ENCODE measurements at places on chromosomes 12 and 14.

GRCh38 chr14:50521912-50522341 is 10.4 kb downstream of the MAP4K5 start:
- no peak for DNase-seq

DNA sequence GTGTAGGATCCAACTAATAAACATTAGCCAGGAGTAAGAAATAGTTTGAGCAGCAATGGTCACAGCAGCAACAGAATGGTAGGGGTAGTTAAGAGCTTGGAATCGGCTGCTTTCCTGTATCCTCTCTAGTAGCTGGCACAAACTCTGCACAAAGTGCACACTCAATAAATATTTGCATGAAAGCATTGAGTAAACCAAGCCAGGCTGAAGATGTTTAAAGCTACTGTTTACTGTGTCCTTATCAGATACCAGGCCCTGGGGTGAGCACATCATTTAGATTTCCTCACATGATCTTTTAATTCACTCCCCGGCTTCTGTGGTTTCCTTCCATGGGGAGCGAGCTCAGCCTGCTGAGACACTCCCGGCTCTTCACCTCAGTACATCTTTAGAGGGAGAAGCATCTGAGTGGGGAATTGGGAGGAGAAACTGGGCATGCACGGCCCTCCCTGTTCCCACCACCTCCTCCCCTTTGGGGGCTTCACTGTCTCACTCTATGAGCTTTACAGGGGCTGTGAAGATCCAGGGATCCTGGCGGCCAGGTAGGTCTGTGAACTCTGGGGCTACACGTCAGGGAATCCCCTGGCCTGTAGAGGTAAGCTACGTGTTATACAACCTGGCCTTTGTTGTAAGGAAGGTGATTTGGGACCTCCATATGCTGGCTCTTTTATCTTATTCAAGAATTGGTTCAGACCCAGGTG is 107.2 kb upstream of the VASH1 start:
- no peak for DNase-seq

GRCh38 chr14:74578479-74578878 is 33.6 kb downstream of the LTBP2 start:
- DNase-seq = no peak

DNA sequence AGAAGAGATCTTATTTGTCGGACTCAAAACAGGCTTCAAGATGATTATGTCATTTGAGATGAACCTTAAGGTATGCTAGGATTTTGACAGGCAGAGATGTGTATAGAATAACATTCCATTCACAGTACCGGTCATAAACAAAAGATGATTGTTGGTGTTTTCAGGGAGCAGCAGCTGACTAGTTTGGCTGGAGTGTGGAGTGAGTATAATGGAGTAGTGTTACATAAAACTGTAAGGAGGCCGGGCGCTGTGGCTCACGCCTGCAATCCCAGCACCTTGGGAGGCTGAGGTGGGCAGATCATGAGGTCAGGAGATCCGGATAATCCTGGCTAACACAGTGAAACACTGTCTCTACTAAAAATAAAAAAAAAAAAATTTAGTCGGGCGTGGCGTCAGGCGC is 23.9 kb downstream of the SERPINA10 start:
- DNase-seq = no peak

DNA sequence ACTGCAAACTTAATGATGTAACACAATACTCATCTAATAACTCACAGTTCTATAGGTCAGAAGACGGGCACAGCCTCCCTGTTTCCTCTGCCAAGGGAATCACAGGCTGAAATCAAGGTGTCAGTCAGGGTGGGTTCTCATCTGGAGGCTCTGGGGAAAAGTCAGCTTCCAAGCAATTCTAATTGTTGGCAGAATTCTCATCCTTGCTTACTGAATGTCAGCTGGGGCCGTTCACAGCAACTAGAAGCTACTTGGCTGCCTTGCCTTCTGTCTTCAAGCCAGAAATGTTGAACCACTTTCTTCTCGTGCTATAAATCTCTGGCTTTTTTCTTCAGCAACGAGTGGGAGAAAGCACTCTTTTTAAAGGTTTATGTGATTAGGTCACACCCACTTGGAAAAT is 80.1 kb upstream of the PDZRN4 start:
- no peak for DNase-seq

- no peak for DNase-seq
Observed at GRCh38 chr12:96872961-96873360, 34.1 kb upstream of the NEDD1 start.

DNA sequence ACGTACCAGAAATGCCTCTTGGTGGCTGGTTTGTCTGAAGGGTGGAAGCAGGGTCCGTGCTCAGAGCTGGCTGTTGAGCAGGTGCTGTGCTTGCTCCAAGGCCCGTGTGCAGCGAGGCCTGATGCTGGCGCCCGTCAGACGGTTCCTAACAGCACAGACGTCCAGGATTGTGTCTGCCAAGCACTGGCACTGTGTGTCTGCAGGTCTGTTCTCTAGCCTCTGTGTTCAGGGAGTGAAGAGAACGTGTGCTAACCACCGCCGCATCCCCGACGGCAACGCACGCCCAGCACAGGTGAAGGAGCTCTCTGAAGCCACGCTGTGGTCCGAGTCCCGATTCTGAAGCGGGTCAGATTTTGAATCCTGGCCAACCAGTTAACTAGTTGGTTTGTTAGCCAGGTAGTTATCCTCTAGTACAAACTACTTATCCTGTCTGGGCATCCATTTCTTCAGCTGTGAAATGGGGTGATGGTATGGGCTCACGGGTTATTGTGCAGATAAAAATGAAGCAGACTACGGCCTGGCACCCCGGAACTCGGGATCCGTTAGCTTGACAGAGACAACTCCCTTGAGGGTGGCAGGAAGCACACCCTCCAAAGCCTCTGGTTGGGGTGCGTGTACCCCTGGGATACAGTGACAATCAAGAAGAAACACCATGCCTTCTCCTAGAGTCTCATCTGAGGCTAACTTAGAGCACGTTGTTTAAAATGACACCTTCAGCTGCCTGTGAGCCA is 18.6 kb upstream of the TDRD9 start:
- no peak for DNase-seq

- DNase-seq = no peak
Observed at GRCh38 chr12:85278598-85279448, 1.2 kb upstream of the ALX1 start.

DNA sequence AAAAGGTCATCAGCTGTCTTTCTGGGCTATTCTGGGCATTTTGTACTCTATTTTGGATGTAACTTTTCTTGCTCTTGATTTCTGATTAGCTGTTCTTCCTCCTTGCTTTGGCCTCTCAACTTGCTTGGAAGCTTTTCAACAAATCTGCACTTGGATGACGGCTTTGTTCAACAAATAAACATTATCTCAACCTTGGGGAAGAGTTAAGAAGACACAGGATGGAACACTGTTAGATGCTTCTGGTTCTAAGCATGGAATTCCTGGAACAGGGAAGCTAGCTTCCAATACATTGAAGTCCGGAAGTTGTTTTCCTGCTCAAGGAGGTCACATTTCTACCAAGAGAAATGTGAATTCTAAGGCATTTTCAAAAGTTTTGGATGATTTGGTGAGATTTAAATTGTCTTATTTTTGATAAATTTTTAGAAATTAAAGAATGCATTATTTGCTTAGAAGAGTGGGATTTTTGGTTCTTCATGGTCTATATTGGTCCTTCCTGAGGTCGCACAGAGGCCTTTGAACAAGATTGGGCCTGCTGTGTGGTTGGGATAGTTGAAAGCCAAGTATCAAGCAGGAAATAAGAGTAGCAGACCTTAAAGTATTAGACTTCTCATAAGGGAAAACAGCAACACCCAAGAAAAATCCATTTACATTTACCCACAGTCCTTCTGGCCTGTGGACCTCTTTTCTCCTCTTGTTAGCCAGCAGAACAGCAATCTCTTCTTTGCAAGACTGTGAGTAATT is 59.2 kb downstream of the PPFIBP1 start:
- no peak for DNase-seq

DNA sequence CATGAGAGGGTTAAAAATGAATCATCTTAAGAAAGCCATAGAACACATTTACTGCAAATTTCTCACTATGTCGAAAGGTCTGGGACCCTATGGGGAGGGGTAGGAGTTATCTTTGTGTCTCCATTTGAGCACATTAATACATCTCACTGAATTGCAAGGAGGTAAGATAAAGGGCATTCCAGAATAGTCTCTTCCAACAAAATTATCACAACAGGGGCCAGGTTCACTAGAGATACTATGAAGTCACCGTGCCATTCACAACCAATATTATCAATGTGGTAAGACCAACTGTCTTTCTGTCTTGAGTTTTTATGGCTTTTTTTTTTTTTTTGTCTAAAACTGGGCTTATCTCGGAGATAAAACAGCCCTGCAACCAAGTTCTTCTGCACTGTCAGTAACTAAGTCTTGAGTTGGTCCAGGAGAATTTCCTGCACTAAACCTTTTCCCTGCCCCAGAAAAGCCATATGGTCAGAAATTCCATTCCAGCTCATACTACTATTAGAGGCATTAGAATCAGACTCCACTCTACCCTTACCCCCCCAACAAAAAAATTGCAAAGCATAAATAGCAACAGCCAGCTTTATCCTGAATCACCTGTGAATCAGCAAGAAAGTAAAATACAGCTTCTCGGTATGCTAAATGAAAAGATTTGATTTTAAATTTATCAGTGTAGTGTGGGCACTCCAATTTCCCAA is 79.7 kb downstream of the PTPRR start:
- DNase-seq = no peak

DNA sequence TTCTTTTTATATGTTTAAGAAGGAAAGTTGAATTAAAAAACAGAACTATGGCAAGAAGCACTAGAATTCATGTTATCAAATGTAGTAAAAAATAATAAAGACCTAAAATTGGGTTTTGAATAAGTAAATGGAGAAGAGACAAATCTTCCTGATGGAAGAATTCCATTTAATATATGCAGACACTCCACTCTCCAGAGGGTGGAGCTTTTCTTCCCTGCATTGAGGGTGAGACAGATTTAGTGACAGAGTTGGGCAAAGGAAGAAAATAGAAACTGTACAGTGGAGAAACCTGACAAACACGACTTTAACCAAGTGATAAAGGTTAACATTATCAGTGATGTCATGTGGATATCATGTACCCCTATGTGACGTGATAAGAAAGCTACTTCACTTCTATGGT is 217.6 kb downstream of the PRKD1 start:
- DNase-seq = no peak

DNA sequence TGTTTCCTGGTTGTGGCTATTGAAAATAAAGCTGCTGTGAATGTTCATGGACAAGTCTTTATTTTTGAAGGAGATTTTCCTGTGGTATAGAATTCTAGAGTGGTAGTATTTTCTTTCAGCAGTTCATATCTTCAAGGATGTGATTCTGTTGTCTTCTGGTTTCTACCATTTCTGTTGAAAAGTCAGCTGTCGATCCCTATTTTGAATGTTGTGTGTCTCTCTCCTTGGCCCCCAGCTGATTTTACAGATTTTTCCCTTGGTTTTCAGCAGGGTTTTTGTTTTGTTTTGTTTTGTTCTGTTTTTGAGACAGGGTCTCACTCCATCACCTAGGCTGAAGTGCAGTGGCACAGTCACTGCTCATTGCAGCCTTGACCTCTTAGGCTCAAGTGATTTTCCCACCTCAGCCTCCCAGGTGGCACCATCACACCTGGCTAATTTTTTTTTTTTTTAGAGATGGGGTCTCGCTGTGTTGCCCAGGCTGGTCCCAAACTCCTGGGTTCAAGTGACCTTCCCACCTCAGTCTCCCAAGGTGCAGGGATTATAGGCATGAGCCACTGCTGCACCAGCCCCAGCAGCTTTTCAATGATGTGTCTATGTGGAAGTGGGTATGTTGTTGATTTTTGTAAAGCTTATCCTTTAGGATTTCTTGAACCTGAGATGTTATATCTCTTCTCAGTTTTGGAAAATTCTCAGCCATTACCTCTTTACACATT is 28.1 kb downstream of the CFAP251 start:
- no peak for DNase-seq

GRCh38 chr14:36021030-36021422 is 155.5 kb downstream of the PTCSC3 start:
- no peak for DNase-seq

- DNase-seq = no peak
Observed at GRCh38 chr12:121196902-121197301, 13.0 kb upstream of the P2RX4 start.

- no peak for DNase-seq
Observed at GRCh38 chr14:77926942-77927341, 127.0 kb downstream of the ADCK1 start.

DNA sequence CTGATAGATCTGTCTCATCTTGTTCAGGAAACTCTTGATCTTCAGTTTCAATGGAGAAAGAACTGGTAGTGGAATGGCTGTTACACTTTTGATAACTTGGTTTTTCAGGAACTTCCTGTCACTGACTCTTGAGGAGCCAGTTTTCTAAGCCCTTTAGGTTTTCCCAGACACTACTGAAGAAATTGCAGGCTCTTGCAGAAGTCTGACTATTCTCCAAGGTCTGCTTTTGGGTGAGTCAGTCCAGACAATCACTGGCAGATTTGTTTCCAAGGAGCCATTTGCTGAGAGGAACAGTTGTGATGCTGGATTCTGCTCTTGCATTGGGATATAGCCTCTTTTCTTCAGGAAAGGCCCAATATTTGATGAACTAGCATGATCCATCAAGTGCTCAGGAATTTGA is 468.0 kb downstream of the FUT8 start:
- no peak for DNase-seq

GRCh38 chr12:59075968-59076490 is 155.7 kb upstream of the LRIG3 start:
- no peak for DNase-seq

DNA sequence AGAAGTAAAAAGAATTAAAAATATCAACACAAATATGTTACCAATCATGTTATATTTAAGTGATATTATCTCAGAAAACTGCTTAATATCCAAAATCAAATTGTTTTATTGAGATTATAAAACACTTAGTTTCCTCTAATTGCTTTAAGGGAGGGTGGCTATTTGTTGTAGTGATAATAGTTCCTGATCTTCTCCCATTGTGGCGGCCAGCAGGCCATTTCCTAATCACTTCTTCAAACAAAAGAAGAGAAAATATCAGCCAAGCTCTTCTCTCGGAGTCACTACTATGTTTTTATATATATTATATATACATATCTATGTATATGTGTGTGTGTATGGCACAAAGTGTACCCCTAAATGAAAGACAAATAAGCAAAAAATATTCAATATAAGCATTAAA is 31.5 kb downstream of the ERO1A start:
- no peak for DNase-seq

DNA sequence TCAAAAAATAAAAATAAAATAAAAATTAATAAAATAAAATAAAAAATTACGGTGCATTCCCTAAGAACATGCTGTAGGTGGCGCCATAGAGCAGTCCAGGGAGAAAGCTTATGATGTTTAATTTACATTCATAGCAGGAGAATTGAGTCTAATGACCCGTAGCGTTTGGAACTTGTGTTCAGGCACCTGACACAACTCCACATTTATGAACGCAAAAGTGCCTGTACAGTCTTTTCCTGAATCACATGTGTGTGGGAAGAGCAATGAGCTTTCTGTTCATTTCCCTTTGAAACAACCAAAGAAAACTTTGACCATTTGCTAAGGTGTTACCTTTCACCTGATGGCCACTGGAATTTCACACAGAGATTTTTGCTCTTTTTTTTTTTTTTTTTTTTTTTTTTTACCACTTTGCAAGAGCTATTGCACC is 60.6 kb upstream of the KCNA1 start:
- no peak for DNase-seq

GRCh38 chr12:95402096-95402495 is 71.9 kb upstream of the METAP2 start:
- no peak for DNase-seq

Data from NCI-H1436 treated with DMSO at 0.1 percent for 48 hours (cell line).